Cardiac fibroblast (primary cell): ENCODE measurements at places on chromosomes 2 and 18.

DNA sequence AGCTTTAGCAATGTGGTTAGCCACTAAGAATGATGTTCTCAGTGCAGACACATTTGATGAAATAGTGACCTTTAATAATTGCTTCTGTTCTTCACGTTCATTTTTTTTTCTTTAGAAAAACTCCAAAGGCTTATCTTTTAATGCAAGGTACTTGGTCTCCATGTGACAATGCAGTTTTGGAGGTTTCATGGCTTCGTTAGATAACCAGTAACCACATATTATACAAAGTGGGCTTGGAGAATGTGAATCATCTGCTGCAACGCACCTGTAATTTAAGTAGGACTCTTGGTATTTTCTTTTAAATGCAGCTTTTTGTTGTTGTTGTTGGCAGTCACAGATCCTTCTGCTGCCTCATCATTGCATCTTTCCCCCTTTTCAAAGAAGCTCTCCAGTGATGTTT is 1606.3 kb downstream of the SUCLG1 start:
- DNase-seq, result no peak

- no peak for DNase-seq
Measured at GRCh38 chr2:205772983-205773382, 90.7 kb downstream of the NRP2 start.

GRCh38 chr2:235156055-235156454 is 204.2 kb downstream of the SH3BP4 start:
- no peak for DNase-seq

GRCh38 chr2:61597300-61598289 is 59.4 kb upstream of the XPO1 start:
- DNase-seq, result no peak

DNA sequence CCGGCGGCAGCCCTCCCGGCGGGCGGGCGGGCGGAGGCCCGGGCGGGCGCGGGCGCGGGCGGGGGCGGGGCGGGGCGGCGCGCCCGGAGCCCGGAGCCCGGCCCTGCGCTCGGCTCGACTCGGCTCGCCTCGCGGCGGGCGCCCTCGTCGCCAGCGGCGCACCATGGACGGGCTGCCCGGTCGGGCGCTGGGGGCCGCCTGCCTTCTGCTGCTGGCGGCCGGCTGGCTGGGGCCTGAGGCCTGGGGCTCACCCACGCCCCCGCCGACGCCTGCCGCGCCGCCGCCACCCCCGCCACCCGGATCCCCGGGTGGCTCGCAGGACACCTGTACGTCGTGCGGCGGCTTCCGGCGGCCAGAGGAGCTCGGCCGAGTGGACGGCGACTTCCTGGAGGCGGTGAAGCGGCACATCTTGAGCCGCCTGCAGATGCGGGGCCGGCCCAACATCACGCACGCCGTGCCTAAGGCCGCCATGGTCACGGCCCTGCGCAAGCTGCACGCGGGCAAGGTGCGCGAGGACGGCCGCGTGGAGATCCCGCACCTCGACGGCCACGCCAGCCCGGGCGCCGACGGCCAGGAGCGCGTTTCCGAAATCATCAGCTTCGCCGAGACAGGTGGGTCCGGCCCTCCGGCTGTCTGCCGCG is at the start of gene INHBB:
Gene INHBB, plus strand, starts transcription at position 111 of the 641 bp plus-strand sequence. Its CDS starts 53 bp downstream, at position 164.
- DNase-seq, result no peak
